ENCODE measurements at places on chromosomes 6 and 20. TPM values are rescaled to one million over a fixed set of nuclear protein-coding genes. Genes with fewer than 3 reads are reported as not detected.

GRCh38 chr20:51237278-51237677, 214.4 kb upstream of the KCNG1 start:
- no peak for DNase-seq

The PAK5 gene
- polyA plus RNA-seq: 0.39 TPM

GRCh38 chr6:158894193-158894592, 75.0 kb upstream of the EZR start:
- no peak for DNase-seq

- no peak for DNase-seq
These were observed 462.6 kb downstream of the TBC1D32 start for GRCh38 chr6:120871416-120872261.

GRCh38 chr6:125423047-125423446, 121.3 kb upstream of the HDDC2 start:
- DNase-seq: no peak

The CAP2 gene
- polyA plus RNA-seq: 11.7 TPM

The TMX4 gene
- polyA plus RNA-seq: 63.5 TPM

GRCh38 chr6:47716207-47716606, 17.8 kb downstream of the ADGRF4 start:
- no peak for DNase-seq

GRCh38 chr6:81820980-81821379, 68.5 kb upstream of the TENT5A start:
- DNase-seq: no peak

DNA sequence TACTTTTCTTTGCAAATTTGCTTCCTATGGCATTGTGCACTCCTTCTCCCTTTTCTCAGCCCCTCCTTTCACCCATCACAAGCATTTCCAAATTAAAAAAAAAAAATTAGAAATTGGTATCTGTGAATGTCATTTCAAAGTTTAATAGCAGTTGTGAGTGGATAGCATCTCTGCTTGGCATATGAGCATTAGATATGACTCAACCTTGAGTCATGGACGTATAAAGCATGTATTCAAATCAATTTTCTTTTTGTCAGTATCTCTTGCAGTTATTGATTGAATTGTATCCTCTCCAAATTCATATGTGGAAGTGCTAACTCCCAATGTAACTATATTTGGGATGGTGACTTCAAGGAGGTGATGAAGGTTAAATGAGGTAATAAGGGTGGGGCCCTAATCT, 60.1 kb upstream of the MAP3K7 start:
- no peak for DNase-seq

GRCh38 chr6:83313882-83314281, 117.0 kb downstream of the ME1 start:
- DNase-seq: no peak

DNA sequence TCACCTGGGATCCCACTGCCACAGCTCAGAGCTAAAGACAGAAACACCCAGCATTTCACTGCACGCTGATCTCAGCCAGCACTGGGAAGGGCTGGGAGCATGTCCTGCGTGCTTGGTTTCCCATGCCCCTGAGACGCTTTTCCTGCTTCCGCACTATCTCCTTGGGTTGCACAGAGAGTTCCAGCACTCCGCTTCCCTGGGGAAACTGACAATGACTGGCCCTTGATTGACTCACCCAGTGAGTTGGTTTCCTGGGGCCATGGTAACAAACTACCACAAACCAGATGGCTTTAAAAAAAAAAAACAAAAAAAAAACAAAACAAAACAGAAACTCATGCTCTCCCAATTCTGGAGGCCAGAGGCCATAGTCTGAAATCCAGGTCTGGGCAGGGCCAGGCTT, 14.8 kb upstream of the MAS1L start:
- DNase-seq: no peak

The BMP2 gene
- 18.3 TPM for polyA plus RNA-seq

The C20orf141 gene
- not detected for polyA plus RNA-seq

GRCh38 chr6:160217073-160217472, 41.5 kb downstream of the SLC22A2 start:
- DNase-seq: no peak

DNA sequence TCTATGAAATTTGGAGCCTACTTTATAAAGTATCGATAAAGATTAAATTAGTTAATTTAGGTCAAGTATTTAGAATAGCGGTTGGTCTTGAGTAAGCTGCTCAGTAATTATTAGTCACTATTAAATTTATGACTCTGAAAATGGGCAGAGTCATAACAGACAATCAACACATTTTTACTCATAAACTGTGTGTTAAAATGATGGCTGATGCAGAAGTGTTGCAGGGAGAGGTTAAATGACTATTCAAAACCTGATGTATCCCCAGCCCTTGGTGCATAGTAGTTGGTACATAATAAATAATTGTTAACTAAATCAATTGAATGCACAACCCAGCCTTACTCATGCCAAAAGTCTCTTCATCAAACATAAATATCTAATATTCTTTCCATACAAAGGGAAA, 30.6 kb downstream of the HIVEP2 start:
- DNase-seq: no peak

- DNase-seq: no peak
These were observed 37.7 kb downstream of the HLA-DRB5 start for GRCh38 chr6:32492351-32492750.

DNA sequence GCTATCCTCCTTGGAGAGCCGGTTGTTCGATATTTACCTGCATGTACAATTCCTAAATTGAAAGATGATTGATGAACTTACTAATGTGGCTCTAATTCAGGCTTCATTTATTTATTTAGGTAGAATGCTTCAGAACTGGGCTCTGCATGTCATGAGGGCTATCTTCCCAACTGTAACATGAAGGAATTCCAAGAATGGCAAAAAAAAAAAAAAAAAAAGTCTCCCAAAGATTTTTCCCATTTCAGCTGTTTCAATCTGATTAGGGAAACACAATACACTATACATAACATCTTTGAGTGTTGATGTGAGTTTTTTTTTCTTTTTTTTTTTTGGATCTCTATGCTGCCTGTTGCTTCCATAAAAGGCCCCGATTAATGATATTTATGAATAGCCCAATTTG, 120.1 kb upstream of the SHLD1 start:
- DNase-seq: no peak

- DNase-seq: no peak
These were observed 550 bp downstream of the PLAGL2 start for GRCh38 chr20:32206760-32207625.

The HLA-DOB gene
- 0.17 TPM for polyA plus RNA-seq

The MYH7B gene
- 0.93 TPM for polyA plus RNA-seq

The TAGAP gene
- polyA plus RNA-seq: 0.87 TPM

- no peak for DNase-seq
These were observed 123.4 kb downstream of the CEBPB start for GRCh38 chr20:50313827-50314677.

DNA sequence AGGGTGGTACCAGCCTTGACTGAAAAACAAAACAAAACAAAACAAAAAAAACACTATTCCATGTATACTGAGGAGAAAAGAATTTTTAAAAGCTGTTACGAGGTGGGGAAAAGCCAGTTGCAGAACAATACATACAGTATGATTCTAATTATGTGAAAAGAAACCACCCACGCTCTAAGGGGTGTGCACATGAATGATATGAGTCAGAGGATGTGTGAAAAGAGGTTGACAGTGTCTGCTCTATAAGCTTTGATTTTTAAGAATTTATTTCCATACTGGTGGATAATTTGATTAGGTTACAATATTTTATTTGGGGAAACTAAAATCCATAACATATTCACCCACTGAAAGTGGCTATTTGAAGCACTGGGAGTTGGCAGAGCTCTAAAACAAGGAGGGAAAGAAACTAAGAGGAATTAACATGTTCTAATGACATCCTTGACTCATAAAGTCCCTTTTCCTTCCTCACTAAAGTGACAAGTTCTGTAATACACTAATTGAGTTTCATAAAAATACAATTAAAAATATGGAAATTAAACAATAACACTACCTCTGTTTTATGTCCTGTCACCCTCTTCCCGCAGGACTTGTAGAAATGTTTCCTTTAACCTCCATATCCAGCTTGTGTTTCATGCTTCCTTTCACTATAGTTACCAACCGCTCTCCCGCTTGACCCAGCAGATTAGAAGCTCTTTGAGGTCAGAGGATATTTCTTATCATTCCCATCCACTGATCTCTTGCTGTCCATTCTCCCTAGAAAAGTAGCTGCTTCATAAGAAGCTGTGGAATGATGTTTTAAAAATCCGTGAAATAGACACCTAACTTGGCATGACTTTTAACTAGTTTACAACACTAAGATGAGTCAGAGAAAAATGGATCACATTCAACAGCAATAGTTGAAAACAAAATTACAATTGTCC, 118.6 kb upstream of the CCDC28A start:
- no peak for DNase-seq

DNA sequence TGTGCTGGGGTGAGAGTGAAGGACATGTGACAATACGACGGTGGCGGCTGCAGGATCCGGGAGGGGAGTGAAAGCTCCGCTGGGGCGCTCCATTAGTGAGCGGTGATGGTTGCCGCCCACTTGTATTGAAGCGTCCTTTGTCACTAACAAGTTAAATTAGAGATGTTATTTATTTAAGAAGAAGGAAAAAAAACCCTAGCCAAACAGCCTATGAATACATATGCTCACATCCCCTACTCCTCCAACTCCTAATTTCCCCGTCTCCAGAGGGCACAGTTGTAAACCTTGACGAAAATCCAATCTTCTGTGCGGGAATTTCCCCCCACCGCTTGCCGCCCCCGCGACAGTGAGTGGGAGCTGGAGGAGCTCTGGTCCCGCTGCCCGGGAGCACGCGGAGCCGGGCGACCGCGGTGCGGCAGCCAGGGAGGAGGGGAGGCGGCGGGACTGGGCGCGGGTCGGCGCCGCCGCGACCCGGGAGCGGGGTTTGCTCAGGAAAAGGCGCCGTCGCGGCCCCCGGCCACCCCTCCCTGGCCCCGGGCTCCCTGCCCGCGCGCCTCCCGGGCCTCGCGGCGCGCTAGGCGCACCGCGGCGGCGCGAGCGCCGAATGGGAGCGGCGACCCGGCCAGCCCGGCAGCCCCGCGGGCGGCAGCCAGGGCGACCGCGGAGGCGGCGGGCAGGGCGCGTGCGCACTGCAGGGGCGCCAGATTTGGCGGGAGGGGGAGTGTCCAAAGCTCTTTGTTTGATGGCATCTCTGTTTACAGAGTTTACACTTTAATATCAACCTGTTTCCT, at the start of gene MYB:
MYB (plus strand) TSS at position 767 of the 791 bp plus-strand sequence. CDS start 206 bp downstream, outside the sequence.
- DNase-seq: no peak

GRCh38 chr6:259901-260508, 32.3 kb upstream of the DUSP22 start:
- no peak for DNase-seq

The SLC12A5 gene
- polyA plus RNA-seq: 1.5 TPM

The MEI4 gene
- 2.2 TPM for polyA plus RNA-seq

- DNase-seq: no peak
These were observed 376.6 kb downstream of the DHX35 start for GRCh38 chr20:39338469-39339376.

- DNase-seq: no peak
These were observed 62.3 kb downstream of the LY86 start for GRCh38 chr6:6650839-6651238.

The PM20D2 gene
- 29.1 TPM for polyA plus RNA-seq

GRCh38 chr6:132927713-132928112, 113.3 kb downstream of the RPS12 start:
- DNase-seq: no peak

GRCh38 chr6:92723390-92723931, 695.9 kb downstream of the EPHA7 start:
- no peak for DNase-seq

The PNPLA1 gene
- polyA plus RNA-seq: 2.7 TPM

GRCh38 chr6:3356824-3357420, 98.2 kb downstream of the PSMG4 start:
- DNase-seq: no peak

The DNPH1 gene
- 82.8 TPM for polyA plus RNA-seq

DNA sequence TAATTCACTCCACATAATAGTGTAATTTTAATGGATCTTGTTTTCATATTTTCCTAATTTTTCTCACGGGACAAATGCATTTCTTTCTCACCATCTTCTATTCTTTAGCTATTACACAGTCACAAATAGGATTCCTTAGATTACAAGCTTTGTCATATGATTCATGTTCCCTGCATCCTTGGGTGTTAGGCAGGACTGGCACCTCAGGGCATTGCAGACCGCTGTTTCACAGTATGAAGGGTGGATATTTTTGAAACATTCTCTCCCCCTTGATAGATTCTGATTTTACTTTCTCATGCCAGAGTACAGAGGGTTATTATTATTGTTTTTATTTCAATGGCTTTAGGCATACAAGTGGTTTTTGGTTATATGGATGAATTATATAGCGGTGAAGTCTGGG, 602.5 kb downstream of the PHF3 start:
- DNase-seq: no peak

The COL11A2 gene
- polyA plus RNA-seq: 5.1 TPM

The C20orf144 gene
- 0.46 TPM for polyA plus RNA-seq

- DNase-seq: no peak
These were observed 308.1 kb downstream of the EPM2A start for GRCh38 chr6:145427232-145427631.

GRCh38 chr6:8079126-8079525, 14.9 kb upstream of the BLOC1S5 start:
- DNase-seq: no peak

DNA sequence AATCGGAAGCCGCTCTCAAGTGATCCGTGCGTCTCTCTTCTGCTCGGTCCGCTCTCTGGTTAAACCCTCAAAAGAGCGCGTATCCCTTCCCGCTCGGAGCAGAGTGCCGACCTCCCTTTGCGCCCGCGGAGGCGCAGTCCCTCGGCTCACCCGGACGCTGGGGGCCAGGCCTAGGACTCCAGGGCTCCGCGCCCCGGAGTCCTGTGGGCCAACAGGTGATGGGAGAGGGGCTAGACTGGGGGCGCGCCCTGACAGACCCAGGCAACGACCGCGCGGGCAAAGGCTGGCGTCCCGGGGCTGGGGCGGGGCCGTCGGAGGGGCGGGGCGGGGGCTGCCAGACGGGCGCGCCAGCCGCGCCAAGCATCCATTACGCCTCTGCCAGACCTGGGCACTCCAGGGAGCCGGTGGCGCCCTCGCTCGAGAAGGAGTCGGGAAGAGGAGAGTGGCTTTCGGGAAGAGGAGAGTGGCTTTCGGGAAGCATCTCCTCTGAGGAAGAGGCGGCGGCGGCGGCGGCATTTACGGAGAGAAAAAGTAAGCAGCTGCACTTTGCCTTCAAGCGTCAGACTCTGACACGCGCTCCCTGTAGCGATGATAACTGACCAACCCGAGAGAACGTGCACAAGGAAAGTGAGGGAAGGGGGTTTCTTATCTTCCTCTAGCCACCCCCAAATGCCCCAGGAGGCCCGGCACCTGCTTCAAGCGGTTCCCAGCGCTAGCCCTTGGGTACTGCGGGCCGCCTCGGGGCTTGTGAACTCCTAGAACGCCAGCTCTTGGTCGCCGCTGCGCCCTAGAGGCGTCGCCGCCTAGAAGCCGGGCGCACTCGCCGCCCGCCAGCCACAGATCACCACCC, 2.6 kb downstream of the EPHA7 start:
- peak; percentile 46 for DNase-seq

The OR2H1 gene
- not detected for polyA plus RNA-seq

DNA sequence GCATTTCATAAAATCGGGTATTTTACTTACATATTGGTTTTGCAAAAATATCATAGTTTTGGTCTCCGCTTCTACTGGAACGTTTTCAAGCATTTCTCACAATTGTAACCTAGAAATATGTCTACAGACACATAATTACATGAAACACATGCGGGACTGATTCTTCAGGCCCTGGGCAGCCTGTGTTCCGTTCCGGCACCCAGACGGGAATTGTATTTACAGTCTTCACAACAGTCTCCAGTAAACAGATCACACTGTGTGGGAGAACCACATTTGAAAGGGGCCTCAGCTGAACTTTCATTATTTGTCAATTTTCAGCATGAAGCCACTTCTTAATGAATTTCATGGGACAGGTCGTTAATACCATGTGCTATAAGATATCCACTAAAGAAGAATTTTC, 196.9 kb downstream of the DST start:
- no peak for DNase-seq
